Amniotic epithelial cell (primary cell): ENCODE measurements at places on chromosomes 7 and 10.

DNA sequence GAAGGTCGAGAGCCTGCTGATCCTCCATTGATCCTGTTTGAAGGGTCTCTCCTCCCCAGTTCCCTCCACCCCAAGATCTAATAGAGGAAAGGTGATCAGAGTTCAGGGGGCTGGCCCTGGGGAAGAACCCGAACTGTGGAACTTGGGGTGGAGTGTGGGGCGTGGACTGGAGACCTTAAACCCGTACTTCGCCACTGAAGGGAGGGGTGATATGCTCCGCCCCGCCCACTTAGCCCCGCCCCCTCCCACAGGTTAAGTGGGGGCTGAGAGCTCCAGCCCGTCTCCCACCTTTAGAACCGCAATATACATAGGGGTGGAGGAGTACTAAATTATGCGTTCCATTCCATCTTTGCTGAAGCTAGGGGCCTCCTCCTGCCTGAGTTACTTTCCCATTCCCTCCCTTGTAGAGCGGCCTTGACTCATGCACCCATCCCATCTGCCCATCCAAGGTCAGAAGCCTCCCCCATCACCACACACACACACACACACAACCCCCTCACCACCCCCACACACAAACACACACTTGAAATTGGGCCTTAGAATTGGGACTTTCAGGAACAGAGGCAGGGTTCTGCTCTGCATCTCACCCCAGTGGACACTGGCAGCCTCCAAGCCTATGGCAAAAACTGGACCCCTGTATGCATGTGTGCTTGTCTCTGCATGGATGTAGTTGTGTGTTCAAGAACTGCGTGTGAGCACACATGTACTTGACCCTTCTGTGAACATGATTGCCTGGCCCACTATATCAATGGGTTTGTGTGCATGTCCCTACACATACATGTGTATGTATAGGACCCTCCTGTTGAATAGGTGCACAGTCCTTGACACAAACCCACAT lies 991 bp downstream of the SEMA4G start:
- peak; percentile 22 for DNase-seq

- peak; percentile 17 for DNase-seq
These were observed 94.4 kb upstream of the SKAP2 start for GRCh38 chr7:26958834-26959233.

- no peak for DNase-seq
These were observed 23.7 kb downstream of the SHH start for GRCh38 chr7:155788616-155789000.

- DNase-seq: no peak
These were observed 53.2 kb downstream of the ADRB1 start for GRCh38 chr10:114096864-114097263.

- DNase-seq: peak; percentile 90
These were observed 2.0 kb upstream of the TNRC18 start for GRCh38 chr7:5425507-5426225.

GRCh38 chr10:21526860-21527597 lies 1.5 kb upstream of the SKIDA1 start:
- DNase-seq: peak; percentile 60

- DNase-seq: peak; percentile 47
These were observed 42.3 kb downstream of the ATAD1 start for GRCh38 chr10:87775766-87776165.

DNA sequence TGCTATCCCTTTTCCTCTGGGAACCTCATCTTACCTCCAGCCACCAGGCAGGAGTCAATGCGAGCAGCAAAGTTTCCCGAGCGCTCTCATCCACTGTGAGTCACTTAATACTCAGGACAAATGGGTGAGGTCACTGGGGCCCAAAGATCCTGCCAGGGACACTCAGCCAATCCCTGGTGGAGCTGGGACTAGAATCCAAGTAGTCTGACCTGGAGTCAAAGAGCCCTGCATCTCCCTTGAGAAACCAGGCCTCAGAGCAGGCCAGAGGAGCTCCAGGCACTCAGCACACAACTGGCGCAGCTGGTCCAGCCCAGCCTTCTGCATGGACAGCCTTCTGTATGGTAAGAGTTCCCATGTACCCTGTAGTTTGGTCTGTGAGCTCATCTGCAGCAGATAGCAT lies 142.3 kb downstream of the MAPK8 start:
- peak; percentile 42 for DNase-seq

DNA sequence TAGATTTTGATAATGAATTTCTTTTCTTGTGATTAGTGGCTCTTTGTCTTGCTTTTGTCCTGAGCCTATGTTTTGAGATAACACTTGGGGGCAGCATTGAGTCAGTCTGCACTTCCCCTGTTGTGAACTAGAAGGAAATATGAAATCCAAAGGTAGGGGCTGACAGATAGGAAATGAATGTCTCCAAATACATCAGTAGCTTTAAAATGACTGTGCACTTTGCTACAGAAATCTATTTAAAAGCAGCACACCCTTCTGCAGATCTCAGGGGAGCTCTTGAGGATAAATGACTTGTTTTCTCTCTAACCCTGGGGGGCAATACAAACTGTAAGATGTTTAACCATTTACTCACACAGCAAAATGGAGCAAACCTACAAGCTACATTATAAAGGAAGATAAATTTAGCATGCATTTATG lies 176.0 kb upstream of the MYO3A start:
- DNase-seq: peak; percentile 61

GRCh38 chr10:84294766-84295447 lies 33.5 kb upstream of the CCSER2 start:
- no peak for DNase-seq

DNA sequence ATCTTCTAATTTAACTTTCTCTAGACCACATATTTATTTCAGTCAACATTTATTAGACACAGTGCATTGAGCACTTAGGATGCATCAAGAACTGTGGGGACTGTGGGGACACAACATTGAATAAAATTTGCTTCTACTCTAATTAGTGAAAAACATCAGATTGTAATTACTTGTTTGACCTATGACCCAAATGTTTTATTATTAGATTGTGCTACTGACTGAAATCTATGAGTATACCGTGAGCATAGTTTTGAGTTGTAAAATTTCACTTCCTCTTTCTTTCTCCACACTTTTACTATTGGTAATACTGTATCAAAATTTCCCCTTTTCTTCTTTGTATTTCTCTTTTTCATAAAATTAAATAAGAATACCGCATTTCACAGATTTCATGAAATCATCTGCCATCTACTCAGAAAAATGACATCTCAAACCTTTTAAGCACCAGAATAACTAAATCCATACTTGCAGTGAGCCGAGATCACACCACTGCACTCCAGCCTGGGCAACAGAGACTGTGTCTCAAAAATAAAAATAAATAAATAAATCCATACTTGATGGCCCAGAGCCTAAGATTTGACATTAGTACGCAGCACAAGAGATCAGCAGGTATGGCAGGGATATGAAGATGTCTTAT lies 25.4 kb upstream of the INPP5F start:
- no peak for DNase-seq

- DNase-seq: no peak
These were observed 85.2 kb downstream of the RTKN2 start for GRCh38 chr10:62183442-62183841.

GRCh38 chr7:124440081-124440480 lies 325.5 kb downstream of the GPR37 start:
- DNase-seq: no peak

DNA sequence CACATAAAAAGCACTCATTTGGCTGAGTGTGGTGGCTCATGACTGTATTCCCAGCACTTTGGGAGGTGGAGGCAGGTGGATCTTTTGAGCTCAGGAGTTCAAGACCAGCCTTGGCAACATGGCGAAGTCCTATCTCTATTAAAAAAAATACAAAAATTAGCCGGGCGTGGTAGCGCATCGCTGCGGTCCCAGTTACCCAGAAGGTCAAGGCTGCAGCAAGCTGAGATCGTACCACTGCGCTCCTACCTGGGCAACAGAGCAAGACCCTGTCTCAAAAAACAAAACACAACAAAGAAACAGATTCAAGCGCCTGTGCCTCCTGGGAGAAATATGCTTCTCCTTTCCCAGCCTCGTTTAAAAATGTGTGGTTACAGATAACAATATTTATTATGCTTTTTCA lies 2.2 kb upstream of the ABCF2 start:
- DNase-seq: no peak

GRCh38 chr10:88755753-88756152 lies 4.1 kb upstream of the LIPN start:
- no peak for DNase-seq

DNA sequence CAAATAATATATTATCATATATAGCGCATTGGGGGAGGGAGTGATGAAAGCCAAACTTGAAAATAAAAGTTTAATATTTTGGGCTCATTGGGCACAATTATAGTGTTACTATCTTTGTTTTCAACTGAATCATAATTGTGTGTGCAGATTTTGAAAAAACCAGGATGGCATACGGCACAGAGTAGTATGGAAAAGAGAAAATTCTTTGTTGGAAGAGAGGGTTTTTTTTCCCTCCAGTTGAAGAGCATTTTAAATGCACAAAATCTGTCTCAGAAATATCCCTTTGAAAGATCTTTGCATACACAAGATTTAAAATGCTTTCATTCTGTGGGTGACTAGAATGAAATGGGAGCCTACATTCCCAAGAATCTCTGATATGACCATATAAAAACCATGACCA lies 269.6 kb downstream of the EXOC4 start:
- DNase-seq: no peak

- DNase-seq: no peak
These were observed 719.1 kb downstream of the PCDH15 start for GRCh38 chr10:54081950-54082349.

- DNase-seq: no peak
These were observed 11.8 kb upstream of the SLC18A3 start for GRCh38 chr10:49598164-49598856.

DNA sequence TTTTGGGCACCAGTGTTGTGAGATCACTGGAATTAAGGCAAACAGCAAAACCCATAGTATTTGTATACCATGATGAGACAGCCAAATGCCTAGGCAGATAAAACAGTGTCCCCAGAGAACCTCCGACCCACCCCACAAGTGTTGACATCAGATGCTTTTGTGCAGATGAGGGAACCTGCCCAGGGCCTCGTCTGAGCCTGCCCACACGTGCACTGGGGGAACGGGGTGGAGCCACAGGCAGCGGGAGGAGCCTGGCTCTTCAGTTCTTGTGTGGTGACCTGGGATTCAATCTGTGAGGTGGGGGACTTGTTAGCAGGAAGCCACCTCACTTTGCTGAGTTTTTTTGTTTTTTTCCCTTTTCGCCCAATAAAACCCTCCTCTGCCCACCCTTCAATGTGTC lies 33.4 kb upstream of the OPTN start:
- no peak for DNase-seq

- DNase-seq: no peak
These were observed 882 bp downstream of the ZNF282 start for GRCh38 chr7:149196151-149196704.

GRCh38 chr7:124965553-124965952 lies 35.9 kb upstream of the POT1 start:
- no peak for DNase-seq

DNA sequence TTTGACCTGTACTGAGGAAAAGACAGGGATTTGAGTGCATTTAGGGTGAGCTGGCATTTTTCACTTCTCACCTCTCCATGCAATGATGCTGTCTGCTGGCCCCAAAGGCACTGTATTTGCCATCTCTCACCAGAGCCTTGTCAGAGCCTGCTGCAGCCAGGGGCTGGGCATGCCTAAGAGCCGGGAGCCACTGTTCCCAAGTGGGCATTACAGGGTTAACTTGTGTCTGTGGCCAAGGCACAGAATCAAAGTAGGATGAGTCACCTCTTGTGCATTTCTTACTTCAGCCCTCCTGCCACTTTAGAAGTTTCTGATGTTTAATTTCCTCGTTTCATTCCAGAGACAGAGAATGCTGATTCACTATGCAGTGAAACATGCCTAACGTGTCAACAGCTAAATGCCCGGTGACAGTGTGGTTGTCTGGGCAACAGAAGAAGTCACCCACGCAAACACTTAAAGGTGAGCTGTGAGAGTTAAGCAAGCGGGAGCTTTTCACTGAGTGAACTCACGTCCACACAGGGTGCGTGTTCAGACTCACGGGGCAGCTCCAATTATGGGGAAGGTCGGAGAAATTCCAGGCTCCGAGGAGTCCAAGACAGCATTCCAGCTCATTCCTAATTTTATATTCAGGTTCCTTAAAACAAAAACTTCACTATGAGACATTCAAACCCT lies 57.1 kb upstream of the IGFBP3 start:
- DNase-seq: peak; percentile 92

GRCh38 chr7:141128506-141128905 lies 54.6 kb downstream of the TMEM178B start:
- DNase-seq: no peak

GRCh38 chr10:131825150-131825848 lies 75.5 kb upstream of the PPP2R2D start:
- no peak for DNase-seq

GRCh38 chr7:152633072-152633471 lies 42.9 kb downstream of the XRCC2 start:
- no peak for DNase-seq

DNA sequence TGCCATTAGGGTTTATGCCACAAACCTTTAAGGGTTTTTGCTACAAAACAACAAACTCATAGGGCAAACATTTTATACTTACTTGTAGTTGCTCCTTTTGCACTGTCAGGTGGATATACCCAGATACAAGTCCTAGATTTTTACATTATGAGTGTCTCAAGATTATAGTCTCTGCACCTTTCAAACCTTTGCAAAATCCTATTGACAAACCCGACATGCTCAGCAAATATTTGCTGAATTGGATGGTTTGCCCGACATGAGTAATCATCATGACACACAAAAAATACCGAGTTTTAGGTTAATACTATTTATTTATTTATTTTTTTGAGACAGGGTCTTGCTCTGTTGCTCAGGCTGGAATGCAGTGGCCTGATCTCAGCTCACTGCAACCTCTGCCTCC lies 117.3 kb downstream of the SLC25A13 start:
- no peak for DNase-seq

GRCh38 chr7:102170393-102170970 lies 116.2 kb upstream of the SH2B2 start:
- DNase-seq: no peak

- no peak for DNase-seq
These were observed 28.9 kb downstream of the SKIDA1 start for GRCh38 chr10:21496343-21497176.

DNA sequence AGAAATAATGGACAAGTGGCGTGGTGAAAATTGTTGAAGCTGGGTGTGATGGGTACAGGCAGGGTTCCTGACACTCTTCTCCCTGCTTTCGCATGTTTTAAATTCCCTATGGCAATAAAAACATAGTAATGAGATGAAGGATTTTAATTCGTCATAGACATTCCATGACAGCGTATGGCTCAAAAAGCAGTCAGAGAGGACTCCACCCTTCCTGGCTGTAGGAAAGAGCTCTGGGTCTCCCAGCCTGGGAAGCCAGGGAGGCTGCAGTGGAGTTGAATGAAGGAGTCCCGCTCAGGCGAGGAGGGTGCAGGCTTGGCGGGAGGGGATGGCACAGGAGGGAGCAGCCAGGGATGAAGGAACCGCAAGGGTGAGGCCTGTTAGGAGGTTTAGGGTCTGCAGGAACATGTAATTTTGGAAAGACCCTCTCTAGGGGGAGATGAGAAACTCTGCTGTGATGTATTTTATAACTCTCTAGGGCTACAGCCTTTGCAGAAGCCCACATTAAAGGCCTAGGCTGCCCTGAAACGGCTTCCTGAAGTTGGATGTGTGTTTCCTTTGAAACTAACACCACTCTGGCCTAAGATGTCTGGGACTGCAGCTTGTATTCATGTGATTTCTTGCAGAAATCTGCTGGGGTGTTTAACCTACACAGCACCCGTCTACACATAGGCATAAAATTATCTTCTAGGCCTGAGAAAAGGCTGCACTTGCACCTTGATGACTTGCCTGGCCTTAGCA lies 7.6 kb upstream of the LARP4B start:
- DNase-seq: no peak
